Stimulated activated CD8-positive, alpha-beta memory T cell treated with anti-CD3 and anti-CD28 coated beads, Interleukin-7, amount 100 ng/mL, for 48 hours (primary cell): ENCODE measurements at places on chromosomes 2 and 18.

DNA sequence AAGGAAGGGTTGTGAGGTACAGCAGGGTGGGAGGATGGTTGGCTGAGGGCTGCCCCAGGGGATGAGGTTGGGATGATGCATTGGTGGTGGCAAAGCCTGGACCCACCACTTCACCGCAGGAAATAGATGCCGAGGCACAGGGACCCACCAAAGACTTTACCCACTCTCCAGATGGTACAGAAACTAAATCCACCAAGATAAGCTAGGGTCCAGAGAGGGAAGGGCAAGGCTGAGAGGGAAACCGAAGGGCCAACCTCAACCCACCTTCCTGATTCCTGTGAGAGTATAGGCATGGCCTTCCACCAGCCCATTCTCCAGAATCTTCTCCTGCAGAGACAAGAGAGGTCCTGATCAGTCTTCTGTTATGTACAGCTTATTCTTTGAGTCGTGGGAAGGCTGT is 18.1 kb downstream of the CAPN14 start:
- DNase-seq = no peak

DNA sequence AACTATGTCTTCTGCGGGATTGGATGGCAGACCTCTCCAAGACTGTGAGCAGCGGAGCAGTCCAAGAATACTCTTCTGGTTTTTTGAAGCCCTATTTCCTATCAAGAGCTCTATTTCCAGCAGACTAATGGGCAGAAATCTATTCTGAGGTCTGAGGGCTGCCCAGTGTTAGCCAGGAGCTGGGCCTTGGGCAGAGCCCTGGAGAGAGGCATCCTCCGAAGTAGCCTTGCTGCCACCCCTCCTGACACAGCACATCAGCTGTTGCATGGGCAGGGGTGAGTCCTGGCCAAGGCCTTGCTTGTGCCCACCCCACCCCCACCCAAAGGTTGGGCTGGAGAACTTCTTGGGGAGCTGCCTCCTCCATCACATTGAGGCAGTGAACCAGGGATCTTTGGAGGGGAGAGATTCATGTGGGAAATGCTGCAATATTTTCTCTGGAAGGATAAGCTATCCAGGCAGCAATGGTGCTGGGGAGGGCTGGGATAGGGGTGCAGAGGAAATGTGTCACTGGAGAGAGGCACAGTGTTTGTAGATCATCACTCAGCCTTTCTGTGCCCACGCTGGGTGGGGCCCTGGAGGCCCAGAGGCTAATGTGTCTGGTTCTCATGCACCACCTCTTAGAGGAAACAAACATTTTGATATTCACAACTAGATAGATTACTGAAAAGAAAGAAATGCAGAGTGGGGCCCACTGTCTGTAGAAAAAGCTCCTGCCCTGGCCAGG is 104.7 kb downstream of the VSNL1 start:
- no peak for DNase-seq

DNA sequence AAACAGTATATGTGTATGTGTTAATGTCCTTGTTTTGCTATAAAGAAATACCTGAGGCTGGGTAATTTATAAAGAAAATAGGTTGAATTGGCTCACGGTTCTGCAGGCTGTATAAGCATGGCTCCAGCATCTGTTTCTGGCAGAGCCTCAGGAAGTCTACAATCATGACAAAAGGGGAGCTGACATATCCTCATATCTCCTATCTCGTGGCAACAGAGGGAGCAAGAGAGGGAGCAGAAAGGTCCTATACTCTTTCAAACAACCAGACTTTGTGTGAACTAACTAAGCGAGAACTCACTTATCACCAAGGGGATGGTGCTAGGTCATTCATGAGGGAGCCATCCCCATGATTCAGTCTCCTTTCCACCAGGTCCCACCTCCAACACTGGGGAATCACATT is 13.0 kb downstream of the CALCRL start:
- DNase-seq = no peak

- DNase-seq = no peak
Observed at GRCh38 chr2:4962419-4962818, 729.8 kb upstream of the SOX11 start.

DNA sequence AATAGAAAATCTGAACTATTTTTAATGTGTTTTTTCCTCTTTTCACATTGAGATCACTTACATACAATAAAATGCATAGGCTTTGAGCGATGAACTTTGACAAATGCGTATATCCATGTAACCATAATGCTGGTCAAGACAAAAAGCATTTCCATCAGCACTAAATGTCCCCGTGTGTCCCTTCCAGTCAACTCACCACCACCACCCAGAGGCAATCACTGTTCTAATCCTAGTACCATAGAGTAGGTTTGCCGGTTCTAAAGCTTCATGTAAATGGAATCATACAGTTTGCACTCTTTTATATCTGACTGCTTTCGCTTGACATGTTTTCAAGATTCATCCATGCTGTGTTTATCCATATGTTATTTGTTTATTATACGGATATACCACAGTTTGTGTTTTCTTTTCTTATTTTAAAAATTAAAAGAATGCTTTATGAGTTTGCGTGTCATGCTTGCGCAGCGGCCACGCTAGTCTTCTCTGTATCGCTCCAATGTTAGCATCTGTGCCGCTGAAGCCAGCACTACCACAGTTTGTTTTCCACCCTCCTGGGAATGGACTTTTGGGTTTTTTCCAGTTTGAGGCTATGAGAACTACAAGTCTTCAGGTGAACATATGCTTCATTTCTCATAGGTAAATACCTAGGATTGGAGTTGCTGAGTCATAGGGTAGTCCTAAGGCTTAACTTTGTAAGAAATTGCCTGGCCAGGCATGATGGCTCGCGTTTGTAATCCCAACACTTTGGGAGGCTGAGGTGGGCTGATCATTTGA is 197.5 kb upstream of the CHAC2 start:
- no peak for DNase-seq

DNA sequence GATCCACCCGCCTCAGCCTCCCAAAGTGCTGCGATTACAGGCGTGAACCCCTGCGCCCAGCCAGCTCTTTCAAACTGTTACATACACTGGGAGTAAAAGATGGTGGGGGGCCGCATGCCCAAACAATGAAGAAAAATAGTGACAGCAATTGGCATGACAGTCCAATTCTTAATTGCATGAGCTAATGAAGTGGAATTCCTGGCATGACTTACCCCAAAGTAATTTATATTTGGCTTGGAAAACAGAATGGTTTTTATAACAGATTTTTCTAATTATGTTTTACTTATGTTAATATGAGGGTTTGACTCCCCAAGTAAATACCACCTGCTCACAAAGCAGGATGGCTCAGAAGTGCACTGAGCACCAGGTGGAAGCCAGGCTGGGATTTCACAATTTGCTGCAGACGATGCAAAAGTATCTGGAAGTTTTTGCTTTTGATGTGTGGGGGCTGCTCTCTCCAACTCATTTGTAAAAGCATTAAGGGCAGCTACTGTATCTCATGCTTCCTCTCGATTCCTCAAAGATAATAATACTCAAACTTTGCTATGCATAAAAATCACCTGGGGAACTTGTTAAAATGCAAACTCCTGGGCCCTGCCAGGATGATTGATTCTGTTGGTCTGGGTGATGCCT is 24.0 kb upstream of the ATG16L1 start:
- DNase-seq = no peak

GRCh38 chr18:21309248-21309647 is 67.2 kb downstream of the GREB1L start:
- DNase-seq = no peak

GRCh38 chr2:176067589-176068418 is 16.0 kb downstream of the EVX2 start:
- DNase-seq = no peak

GRCh38 chr2:189548666-189549448 is 31.7 kb downstream of the SLC40A1 start:
- DNase-seq = no peak

DNA sequence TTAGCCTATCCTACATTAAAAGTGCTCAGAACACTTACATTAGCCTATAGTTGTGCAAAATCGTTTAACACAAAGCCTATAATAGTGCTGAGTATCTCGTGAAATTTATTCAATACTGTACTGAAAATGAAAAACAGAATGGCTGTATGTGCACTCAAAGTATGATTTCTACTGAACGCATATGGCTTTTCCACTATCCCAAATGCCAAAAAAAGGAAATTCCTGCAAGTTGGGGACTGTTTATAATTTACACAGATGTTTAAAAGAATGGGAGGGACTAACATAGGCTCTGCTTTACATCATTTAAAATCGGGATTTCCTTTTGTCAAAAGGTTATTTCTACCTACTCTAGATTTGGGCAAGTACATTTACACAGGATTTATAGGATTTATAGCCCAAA is 101.4 kb upstream of the PELI1 start:
- DNase-seq = no peak

- no peak for DNase-seq
Observed at GRCh38 chr2:172836347-172836821, 100.7 kb downstream of the RAPGEF4 start.

- no peak for DNase-seq
Observed at GRCh38 chr2:101230541-101231001, 22.1 kb upstream of the CNOT11 start.

DNA sequence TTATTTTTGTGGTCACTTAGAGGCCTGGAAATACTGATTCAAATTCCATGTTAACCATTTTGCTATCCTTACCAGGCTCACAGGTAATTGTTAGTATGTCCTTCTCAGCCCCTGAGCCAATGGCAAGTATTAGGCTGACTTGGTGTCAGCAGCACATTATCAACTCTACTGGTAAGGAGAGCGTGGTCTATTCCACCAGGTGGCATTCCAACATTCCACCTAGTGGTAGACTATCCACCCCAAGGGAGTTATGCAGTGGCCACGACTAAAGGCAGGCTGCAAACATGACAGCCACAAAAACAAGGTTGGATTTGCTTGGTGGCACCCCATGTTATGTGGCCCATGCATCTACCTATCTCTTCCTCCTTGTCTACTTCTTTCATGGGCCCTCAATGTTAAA is 31.8 kb upstream of the GCC2 start:
- no peak for DNase-seq

GRCh38 chr2:217652761-217653639 is 349.8 kb downstream of the TNS1 start:
- DNase-seq = no peak

DNA sequence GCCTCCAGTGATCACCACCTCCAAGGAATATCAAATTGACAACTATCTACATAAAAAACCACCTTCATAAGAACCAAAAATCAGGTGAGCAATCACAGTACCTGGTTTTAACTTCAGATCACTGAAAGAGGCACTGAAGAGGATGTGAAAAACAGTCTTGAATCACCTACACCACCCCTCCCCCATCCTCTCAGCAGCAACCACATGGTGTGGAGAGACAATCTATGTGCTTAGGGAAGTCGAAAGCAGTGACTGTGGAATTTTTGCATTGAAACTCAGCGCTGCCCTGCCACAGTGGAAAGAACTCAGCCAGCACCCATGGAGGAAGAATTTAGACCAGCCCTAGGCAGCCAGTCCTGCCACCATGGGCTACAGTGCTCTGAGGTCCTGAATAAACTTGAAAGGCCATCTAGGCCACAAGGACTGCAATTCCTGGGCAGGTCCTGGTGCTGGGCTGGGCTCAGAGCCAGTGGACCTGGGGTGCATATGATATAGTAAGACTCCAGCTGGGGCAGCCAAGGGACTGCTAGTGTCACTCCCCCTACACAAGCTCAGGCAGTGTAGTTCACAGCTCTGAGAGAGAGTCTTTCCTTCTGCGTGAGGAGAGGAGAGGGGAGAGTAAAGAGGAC is 75.6 kb downstream of the ATL2 start:
- DNase-seq = no peak

- DNase-seq = no peak
Observed at GRCh38 chr2:173213181-173213580, 137.5 kb downstream of the MAP3K20 start.

- DNase-seq = no peak
Observed at GRCh38 chr18:59040770-59041148, 98.9 kb upstream of the SEC11C start.

- DNase-seq = no peak
Observed at GRCh38 chr2:234628953-234629352, 132.1 kb upstream of the ARL4C start.

- no peak for DNase-seq
Observed at GRCh38 chr2:130840506-130840905, 3.8 kb downstream of the ARHGEF4 start.

GRCh38 chr2:3468296-3468988 is 50.9 kb downstream of the ADI1 start:
- DNase-seq = no peak

- no peak for DNase-seq
Observed at GRCh38 chr2:234492717-234493485, 4.0 kb downstream of the ARL4C start.

DNA sequence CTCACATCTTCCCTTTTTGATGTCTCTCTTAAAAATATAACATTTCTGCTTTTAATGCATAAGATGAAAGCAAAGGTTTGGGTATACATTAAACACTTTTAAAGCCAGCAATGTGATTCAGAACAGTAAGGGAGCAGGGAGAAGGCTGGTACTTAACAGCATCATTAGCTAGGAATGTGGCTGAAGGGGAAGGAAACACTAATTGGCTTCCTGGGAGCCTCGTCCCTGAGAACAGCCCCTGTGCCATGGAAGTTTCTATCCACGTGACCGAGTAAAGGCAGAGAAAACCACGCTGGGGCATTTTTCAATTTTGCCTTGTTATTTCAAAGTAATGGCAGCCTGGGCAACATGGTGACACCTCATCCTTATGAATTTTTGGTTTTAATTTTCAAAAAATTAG is 109.2 kb upstream of the GPC1 start:
- no peak for DNase-seq
